CD4-positive, alpha-beta T cell treated with Interleukin-2 at 100 ng/mL for 4 hours (primary cell): ENCODE measurements at places on chromosomes 2 and 18.

GRCh38 chr2:60536746-60537145, 16.7 kb downstream of the BCL11A start:
- DNase-seq: no peak

DNA sequence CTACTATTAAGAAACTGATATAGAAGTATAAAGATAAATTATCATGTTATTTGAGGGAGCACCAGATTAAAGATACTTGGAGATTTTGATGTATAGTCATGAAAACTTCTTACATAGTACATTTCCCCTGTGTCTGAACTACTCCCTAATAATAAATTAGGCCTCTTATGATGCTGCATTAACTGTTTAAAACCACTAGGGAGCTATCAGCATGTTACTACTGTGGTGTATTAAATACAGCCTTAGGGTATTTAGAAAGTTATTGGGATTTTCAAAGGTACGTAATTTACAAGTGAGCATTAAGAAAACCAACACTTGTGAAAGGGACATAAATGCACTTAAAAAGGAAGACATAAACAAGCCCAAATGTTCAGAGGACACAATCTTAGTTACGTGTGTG, 714.0 kb downstream of the EPHA4 start:
- DNase-seq: no peak

GRCh38 chr18:8177330-8178016, 431.8 kb upstream of the RAB12 start:
- DNase-seq: no peak

DNA sequence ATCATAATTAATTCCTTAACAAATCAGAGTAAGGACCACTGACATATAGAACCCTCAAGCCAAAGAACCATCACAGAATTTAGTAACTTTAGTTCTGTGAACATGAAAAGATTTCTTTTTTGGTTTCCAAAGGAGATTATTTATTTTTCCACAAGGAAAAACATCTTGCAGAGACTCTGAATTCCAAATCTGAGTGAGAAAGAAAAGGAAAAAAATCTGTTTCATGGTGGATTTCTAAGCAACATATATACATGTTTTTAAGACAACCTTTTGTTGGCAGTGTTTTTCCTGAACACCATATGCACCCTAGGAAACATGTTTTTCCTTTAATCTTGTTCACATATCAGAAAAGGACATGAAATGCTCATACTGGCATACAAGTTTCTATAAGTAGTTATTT, 149.8 kb downstream of the AGPS start:
- DNase-seq: no peak

DNA sequence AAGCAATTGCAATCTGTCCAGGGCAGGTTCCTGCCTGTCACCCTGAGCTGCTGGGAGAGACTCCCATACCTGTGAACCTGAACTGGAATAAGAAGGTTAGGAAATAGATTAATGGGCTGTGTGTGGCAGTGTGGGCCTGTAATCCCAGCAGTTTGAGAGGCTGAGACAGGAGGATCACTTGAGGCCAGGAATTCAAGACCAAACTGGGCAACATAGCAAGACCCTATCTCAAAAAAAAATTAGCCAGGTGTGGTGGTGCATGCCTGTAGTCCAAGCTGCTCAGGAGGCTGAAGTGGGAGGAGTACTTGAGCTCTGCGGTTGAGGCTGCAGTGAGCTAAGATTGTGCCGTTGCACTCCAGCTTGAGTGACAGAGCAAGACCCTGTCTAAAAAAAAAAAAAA, 127.7 kb upstream of the DSEL start:
- no peak for DNase-seq

GRCh38 chr2:21042958-21043743, 722 bp downstream of the APOB start:
- DNase-seq: peak; percentile 50

DNA sequence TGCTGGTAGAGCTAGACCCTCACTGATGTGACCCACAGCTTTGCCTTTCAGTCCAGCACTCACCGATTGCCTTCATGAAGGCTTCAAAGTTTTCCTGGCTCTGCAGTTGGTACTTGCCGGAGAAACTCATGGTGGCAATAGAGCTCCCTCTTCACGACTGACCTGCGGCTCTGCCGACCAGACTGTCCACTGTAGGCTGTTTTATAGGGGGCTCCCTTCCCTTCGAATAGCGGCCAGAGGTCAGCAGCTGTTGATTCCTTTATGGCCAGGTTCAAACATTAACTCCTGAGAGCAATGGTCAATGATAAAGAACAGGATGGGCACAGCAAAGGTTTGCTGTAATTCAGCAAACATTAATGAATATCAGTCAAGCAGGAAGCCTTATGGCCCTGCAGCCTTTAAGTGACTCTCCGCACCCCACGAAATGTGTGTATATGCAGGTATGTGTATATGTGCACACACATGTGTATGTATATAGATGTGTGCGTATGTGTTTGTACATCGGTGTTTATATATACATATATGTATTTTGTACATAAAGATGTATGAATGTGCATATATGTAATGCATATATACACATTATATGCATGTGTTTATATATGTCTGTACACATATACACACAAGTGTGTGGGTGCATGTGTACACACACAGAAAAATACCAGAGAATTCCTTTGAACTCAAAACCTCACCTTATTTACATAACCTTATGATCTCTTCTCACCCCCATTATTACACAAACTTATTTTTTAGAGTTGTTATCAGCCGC, at the start of gene FABP1:
Gene FABP1 (minus strand): TSS at position 175 of the 766 bp plus-strand sequence. CDS start 45 bp downstream, at position 130.
- DNase-seq: no peak

DNA sequence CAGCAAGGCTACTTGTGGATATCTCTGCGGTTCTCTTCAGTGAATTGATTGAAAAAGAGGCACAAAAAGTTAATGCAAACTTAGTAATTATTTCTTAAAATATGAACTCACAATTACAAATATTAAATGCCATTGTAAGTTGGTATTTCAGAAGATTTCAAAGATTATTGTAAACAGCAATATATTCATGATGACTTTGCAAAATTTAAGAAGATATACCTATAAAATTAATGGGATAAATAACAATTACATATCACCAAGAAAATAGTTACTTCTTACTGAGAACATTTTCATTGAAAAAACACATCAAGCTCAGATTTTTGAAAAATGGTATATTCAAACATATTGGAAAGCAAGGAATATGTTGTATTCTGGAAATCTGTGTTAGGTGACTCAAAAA, 482.0 kb upstream of the LRRTM1 start:
- no peak for DNase-seq

GRCh38 chr18:52046842-52047241, 293.2 kb upstream of the DCC start:
- no peak for DNase-seq

- DNase-seq: no peak
Observed at GRCh38 chr18:77993188-77993981, 743.7 kb downstream of the GALR1 start.

GRCh38 chr2:184141866-184142265, 456.5 kb upstream of the ZNF804A start:
- DNase-seq: no peak

DNA sequence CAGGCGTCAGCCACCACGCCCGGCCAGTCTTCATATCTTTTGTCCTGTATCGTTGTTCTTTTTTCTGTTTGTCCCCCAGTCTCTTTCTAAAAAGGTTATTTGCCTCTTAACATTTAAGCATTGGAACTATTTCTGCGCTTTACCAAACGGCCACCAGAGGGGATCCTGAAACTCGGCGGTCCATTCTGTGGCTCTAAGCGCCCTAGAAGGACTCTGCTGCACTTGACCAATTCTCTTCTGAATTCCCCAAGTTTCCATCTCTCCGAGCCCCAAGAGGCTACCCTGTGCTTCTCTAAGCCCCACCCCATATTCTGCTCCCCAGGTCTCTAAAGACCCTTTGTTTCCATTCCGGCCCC, 33.1 kb upstream of the REG3G start:
- DNase-seq: no peak

- DNase-seq: peak; percentile 75
Observed at GRCh38 chr2:181466661-181467576, 9.7 kb downstream of the ITGA4 start.

DNA sequence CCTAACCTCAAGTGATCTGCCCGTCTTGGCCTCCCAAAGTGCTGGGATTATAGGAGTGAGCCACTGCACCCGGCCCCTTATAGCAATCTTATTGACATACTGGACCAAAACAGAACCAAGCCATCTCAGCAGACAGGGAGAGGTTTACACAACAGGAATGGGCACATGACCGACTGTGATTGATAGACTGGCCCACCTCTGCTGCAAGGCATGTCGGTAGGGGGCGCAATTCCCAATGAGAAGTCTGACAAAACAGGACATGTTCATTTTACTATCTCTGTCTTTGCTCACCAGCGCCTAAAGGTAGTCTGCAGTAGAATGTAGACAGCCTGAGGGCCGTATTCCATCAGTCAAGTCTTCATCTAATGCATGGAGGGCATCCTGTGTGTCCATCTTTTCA, 2.0 kb downstream of the LYPD6B start:
- DNase-seq: peak; percentile 44

- no peak for DNase-seq
Observed at GRCh38 chr2:112682101-112682500, 36.4 kb downstream of the SLC20A1 start.

DNA sequence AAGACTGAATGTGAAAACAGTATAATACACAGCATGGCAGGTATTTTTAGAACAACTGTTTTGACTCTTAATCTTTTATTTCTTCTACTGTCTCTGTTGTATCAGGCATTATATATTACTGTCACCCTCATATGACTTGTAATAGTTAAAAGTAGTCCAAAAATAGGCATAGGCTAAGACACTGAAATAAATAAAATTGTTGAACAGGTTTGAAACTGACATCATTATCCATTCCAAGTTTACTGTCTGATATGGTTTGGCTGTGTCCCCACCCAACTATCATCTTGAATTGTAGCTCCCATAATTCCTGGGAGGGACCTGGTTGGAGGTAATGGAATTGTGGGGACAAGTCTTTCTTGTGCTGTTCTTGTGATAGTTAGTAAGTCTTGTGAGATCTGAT, 91.4 kb upstream of the CDH19 start:
- no peak for DNase-seq

- no peak for DNase-seq
Observed at GRCh38 chr2:195490319-195490718, 166.7 kb upstream of the SLC39A10 start.

DNA sequence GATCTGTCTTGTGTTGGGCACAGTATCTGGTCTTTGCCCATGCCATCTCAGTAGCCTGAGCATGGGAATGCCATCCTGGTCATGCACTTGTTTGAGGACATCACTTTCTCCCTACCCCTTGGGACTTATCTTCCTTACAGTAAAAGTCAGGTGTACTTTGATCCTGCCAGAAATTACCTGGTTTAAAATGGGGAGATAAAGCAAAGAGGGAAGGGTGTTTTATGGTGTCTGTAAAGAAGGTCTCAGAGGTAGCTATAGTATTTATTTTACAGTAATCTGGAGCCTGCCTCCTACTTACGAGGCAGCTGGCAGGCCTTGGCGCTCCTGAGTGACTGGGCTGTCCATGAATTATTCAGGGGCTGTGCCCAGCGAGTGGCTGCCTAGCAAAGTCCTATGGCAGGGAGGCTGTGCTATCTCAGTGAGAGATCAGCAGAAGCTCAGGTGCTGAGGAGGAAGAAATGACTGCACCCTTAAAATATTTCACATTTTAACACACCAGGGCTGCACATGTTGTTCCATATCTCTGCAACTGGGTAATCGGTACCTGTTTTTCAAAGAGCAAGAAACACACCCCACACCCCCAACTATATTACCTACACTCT, 93.9 kb downstream of the SPTBN1 start:
- no peak for DNase-seq

DNA sequence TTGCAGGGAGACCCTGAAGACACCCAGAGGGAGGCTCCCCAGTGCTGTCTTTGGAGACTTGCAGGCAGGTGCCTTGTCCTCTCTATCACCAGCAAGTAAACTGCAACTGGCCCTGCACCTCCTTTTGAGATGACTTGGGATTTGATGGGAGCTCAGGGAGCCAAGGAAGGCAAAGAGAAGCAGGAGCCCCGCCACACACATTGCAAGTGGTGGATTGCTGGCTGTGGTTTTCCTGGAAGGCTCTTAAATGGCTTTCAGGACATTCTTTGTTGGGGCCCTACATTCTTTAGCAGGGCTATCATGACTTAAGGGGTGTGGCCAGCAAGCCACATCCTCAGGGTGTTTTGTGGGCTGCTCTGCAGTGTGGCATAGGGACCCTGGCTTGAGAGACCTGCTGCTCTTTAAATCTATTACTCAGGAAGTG, 39.9 kb upstream of the CDC42EP3 start:
- peak; percentile 43 for DNase-seq

GRCh38 chr2:60608679-60609078, 55.2 kb upstream of the BCL11A start:
- no peak for DNase-seq

DNA sequence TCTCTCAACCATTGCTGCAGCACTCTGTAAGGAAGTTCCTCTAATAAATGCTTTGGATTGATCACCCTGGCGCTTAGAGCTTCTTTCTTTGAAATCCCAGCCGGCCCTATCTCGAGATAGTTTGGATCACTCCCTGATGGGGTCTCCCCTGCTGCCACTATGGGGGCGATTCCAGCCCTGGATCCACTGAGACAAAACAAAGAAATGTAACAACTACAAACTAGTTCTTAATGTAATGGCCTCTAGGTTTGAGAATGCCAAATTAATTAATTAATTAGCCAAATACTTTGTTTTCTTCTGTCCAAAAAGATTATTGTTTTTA, 15.2 kb downstream of the SRSF7 start:
- no peak for DNase-seq
